Inflammatory macrophage (primary cell): ENCODE measurements at places on chromosomes 11 and 22.

- no peak for DNase-seq
These were observed 2.4 kb downstream of the TIMP3 start for GRCh38 chr22:32803738-32804435.

- DNase-seq, result no peak
These were observed 499.0 kb upstream of the CCDC179 start for GRCh38 chr11:23359297-23359696.

DNA sequence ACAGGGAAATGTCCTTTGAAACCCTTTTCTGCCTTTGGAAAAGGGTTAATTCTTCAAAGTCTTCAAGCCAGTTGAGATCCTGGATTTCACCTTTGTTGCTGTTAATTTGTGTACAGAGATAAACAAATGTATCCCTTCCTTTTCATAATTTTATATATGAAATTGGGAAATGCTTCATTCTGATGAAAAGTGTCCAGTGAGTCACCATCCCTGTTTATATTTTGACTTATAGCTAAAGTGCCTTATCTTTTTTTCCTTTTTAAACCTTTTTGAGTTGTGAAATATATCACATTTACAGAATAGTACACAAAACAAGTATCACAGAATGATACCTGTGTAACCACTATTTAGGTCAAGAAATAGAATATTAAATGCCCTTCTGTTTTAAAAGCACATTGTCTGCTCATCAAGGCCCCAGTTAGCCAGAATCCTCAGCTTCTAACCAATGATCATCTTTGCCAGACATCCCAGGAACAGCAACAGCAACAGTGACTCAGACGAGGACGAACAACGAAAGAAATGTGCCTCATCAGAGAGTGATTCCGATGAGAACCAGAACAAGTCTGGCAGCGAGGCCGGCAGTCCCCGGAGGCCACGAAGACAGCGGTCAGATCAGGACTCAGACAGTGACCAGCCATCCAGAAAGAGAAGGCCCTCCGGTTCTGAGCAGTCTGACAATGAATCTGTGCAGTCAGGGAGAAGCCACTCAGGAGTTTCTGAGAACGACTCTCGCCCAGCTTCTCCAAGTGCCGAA, 27.3 kb downstream of the CTR9 start:
- no peak for DNase-seq

GRCh38 chr11:9629064-9629463, 34.8 kb upstream of the SWAP70 start:
- DNase-seq, result no peak

DNA sequence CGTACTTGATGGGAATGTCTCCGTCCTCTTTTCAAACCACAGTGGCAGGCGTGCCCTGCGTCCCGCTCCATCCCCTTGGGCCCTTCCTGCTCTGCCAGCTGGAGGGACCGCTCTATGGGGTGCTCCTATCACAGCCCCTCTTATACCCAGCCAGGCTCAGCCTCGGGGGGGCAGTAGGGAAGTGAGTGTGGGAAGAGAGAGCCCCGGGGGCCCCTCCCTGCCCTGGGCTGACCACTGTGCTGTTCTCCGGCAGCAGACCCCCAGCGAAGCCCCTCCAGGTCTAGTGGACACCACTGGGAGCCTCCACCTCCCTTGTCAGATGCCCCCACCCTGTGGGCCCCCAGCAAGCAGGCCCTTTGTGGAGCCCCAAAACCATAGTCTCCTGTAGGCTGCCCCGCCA, 572.5 kb downstream of the BRD1 start:
- DNase-seq, result no peak

DNA sequence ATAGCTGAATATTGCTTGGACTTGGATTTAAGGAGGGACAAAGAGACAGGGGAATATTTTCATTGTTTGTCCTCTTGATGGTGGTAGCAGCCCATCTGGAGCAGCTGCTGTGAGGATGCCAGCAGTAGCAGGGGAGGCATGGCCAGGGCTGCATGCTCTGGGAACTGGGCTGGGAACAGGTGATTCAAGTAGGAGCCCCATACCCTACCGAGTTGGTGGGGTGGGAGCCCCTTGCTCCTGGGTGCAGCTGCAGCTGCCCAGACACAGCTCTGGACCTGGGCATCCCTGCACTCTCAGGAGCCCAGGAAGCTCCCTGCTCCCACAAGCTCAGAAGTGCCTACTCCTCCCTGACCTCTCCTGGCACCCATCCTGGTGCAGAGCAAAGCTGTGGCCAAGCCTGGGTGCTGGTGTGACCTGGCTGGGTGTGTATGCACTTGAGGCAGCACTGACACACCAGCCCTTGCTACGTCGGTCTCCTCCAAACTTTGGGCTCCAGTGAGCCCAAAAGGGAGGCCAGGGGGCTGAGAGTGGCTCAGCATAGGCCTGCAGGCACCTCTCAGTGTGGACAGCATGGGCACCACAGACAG, 341.8 kb upstream of the CCDC179 start:
- DNase-seq, result no peak

- DNase-seq, result no peak
These were observed 39.0 kb downstream of the ADAMTS8 start for GRCh38 chr11:130389335-130389935.

GRCh38 chr22:22609291-22609690, 35.1 kb upstream of the GGTLC2 start:
- DNase-seq, result no peak

DNA sequence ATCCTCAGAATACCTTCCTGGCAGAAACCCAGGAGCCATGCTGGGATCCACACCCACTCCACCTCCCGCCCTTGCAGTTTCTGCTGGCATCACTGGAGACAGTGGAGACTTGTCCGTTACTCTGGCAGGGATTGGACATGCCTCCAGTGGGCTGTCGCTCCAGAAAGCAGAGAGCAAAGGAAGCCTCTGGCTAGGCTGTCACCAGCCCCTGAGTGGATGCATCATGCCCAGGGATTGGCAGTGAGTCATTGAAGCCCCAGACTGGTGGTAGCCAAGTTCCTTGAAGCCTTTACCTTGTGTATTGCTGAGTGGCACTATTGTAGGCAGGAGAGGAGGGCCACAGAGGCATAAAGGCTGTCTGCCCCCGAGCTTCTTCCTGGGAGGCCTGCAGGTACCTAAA, 34.8 kb upstream of the E2F8 start:
- DNase-seq, result no peak

DNA sequence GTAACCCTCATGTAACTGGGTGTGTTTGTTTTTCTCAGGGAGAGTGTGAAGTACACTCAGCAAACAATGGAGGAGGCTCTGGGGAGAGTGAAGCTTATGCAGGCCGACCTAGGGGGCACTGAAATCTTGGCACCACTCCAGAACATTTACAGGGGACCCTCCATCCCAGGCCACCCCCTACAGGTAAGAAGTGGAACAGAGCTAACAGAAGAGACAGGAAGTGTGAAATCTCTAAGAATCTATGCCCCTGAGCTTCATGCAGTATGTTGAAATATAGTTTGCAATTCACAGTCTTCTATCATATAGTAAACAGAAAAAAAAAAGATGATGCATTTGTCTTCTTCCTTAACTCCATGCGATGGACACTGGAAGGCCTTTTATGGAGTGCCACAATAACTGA, 8.4 kb downstream of the VWA5A start:
- DNase-seq, result no peak
